ENCODE measurements at places on chromosomes 1 and 21. TPM values are rescaled to one million over a fixed set of nuclear protein-coding genes. Genes with fewer than 3 reads are reported as not detected.

GRCh38 chr1:62433861-62434617 lies 2.8 kb upstream of the USP1 start:
- no peak overlapping the region for H3K4me3 ChIP-seq
- no peak for DNase-seq
- peaks cover 9% of the 10 kb centered on the region for H3K4me1 ChIP-seq
- H3K36me3 ChIP-seq = peaks cover 19% of the 10 kb centered on the region
- no peaks in the 10 kb centered on the region for H3K27me3 ChIP-seq

- H3K27ac ChIP-seq = no peak overlapping the region
- H3K4me1 ChIP-seq = no peaks in the 10 kb centered on the region
- H3K4me3 ChIP-seq = no peak overlapping the region
- DNase-seq = no peak
Measured at GRCh38 chr1:20530901-20531300, 21.5 kb upstream of the FAM43B start.

DNA sequence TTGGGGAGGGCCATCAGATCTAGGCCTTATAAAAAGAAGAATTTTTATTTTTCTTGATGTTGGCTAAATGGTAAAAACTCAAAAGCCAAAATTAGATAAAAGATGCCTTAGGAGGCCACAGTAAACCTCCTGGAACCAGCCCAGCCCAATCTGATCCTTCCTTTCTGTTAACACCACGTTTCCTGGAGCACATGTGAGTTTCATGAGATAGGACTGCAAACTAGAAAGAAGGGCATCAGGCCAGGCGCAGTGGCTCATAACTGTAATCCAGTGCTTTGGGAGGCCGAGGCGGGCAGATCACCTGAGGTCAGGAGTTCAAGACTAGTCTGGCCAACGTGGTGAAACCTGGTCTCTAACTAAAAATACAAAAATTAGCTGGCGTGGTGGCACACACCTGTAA lies 6.7 kb downstream of the HSF2BP start:
- H3K36me3 ChIP-seq = no peaks in the 10 kb centered on the region
- H3K27me3 ChIP-seq = no peaks in the 10 kb centered on the region
- peaks cover 5% of the 10 kb centered on the region for H3K4me1 ChIP-seq
- H3K27ac ChIP-seq = no peak overlapping the region
- no peak overlapping the region for H3K4me3 ChIP-seq

DNA sequence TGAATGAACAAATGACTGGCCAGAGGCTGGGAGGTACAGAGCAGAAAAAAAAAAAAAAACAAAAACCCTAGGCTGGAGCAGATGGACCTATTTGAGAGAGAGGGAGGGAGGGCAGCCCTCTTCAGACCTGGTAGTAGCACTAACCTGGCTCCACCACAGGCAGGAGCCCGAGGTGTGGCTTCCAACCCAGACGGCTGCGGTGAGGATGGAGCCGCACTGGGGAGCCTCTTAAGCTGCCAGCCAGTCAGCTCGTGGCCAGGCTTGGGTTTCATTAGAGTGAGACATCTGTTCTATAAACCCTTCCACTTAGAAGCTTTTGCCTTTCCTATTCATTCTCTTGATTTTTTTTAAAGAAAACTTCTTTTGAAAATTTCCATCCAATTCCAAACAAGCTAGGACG lies 16.8 kb downstream of the LGR6 start:
- no peak overlapping the region for H3K27ac ChIP-seq
- peaks cover 5% of the 10 kb centered on the region for H3K4me1 ChIP-seq
- H3K36me3 ChIP-seq = no peaks in the 10 kb centered on the region
- no peak for DNase-seq
- H3K4me3 ChIP-seq = no peak overlapping the region
- H3K27me3 ChIP-seq = peaks cover 38% of the 10 kb centered on the region

DNA sequence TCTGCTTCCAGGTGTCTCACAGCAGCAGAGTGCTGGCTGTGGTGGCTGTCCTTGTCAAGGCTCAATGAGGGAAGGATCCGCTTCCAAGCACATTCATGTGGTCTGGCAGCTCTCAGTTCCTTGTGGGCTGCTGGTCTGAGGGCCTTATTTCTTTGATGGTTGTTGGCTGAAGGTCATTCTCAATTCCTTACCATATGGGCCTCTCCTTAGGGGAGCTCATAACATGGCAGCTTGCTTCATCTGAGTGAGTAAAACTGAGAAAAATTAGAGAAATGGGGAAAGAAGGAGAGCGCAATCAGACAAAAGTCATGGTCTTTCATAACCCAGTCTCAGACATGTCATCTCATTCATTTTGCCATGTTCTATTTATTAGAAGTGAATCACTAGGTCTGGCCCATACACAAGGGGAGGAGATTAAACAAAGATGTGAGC lies 81.7 kb upstream of the TSPAN2 start:
- DNase-seq = no peak
- H3K36me3 ChIP-seq = no peaks in the 10 kb centered on the region
- peaks cover 34% of the 10 kb centered on the region for H3K27me3 ChIP-seq
- H3K4me1 ChIP-seq = no peaks in the 10 kb centered on the region
- H3K27ac ChIP-seq = no peak overlapping the region

The GADD45A gene
- total RNA-seq = 20.7 TPM

The FABP3 gene
- not detected for total RNA-seq

All from activated naive CD8-positive, alpha-beta T cell treated with anti-CD3 and anti-CD28 coated beads for 36 hours (primary cell).